IMR-90 (cell line): ENCODE measurements at places on chromosomes 11 and 22. TPM values are rescaled to one million over a fixed set of nuclear protein-coding genes. Genes with fewer than 3 reads are reported as not detected.

DNA sequence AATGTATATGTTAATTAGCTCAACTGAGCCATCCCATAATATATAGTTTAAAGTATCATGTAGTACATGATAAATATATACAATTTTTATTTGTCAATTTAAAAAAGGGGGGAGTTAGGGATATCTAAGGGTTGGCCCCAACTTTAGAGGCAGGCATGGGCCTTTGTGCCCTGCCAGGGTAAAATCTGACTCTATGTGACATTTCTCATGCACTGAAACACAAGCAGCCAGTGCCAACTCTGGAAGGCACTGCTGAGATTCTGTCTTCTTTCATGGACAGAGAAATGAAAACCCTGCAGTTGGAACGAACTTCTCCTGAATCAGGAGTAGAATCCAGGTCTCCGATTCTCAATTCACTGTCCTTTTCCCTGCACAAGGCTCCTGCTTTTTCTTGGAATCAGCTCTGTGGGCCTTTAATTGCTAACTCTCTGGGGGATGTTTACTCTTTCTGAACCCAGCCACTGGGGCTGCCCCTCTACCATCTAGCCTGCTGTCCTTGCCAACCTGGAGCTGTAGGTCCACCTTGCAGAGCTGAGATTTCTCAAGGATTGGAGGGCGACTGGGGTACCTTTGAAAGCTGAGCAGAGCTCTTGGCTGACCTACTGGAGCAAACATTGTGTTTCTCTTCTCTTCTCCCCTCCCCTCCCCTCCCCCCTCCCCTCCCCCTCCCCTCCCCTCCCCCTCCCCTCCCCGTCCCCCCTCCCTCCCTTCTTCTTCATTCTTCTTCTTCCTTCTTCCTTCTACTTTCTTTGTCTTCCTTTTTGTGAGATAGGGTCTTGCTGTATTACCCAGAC lies 26.7 kb downstream of the SLC5A1 start:
- H3K27ac ChIP-seq = no peak overlapping the region
- DNase-seq = no peak
- H3K36me3 ChIP-seq = no peaks in the 10 kb centered on the region
- peaks cover 16% of the 10 kb centered on the region for H3K27me3 ChIP-seq
- no peaks in the 10 kb centered on the region for H3K4me1 ChIP-seq

- H3K27ac ChIP-seq = no peak overlapping the region
- H3K27me3 ChIP-seq = no peaks in the 10 kb centered on the region; the same call in 1 of the 2 replicates
- no peak overlapping the region for H3K4me3 ChIP-seq
These were observed 286.7 kb downstream of the MN1 start for GRCh38 chr22:27514601-27515523.

GRCh38 chr11:32288276-32288675 lies 147.1 kb downstream of the WT1 start:
- 0 out of 2 replicates have a peak, but pooled peaks cover 2% of the 10 kb centered on the region for H3K27me3 ChIP-seq
- DNase-seq = no peak
- H3K4me1 ChIP-seq = no peaks in the 10 kb centered on the region
- H3K27ac ChIP-seq = no peak overlapping the region

- peaks cover 57% of the 10 kb centered on the region for H3K4me1 ChIP-seq
- H3K27ac ChIP-seq = peak overlapping the region; percentile 94
- H3K4me3 ChIP-seq = no peak overlapping the region
- DNase-seq = peak; percentile 97
These were observed 37.6 kb downstream of the LIF start for GRCh38 chr22:30208631-30209603.

DNA sequence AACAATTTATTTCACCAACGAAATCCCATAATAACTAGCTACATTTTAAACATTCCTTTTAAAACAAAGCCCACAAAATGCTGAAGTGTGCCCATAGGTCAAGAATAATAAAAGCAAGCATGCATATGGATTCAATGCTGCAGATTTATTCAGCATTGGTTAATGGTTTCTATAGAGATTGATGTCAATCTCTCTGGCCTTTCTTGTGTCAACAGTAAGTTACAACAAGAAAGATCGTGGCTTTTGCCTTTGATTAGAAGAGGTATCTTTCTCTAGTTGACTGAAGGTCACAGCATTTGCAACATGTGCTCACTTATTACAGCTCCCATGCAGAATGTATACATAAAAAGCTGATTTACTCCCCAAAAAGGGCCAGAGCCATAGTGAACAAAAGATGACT lies 1.4 kb upstream of the SOX6 start:
- peaks cover 7% of the 10 kb centered on the region; the same call in 1 of the 2 replicates for H3K4me1 ChIP-seq
- no peak overlapping the region for H3K27ac ChIP-seq
- no peaks in the 10 kb centered on the region for H3K27me3 ChIP-seq
- no peak for DNase-seq
- no peaks in the 10 kb centered on the region for H3K36me3 ChIP-seq
- no peak overlapping the region for H3K4me3 ChIP-seq

DNA sequence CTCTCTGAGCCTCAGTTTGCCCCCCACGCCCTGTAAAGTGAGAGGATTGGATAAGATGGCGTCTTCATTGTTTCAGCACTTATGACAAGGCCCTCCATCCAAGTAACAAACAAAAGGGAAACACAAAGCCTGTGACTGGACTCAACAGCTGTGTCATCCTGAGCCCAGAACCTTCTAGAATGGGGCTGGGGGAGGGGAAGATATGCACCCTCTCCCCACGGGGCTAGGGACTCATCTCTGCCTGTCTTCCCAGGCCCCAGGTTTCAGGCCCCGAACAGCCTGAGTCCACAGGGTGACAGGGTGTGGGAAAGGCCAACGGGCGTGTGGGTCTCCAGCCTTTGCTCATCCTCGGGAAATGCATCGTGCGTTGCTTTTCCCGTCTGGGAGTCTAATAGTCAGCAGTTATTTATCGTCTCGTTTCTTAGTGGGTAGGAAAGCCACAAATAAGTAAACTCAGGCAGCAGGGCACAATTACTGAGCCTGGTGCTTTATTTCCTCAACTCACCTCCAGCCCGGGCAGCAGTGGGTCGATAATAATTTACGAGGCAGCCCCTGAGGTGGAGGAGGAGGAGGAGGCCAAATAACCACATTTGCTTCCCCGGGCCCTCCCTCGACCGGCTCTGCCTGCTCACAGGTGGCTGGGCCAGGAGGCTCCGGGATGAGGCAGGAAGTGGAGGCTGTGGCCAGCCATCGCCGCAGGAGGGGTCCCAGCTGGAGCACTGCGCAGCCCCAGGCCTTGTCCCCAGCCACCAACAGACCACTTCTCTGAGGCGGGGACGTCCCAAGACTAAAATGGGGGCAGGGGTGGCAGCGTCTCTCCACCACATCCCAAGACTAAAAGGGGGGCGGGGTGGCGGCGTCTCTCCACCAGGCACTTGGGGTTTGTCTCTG lies 54.4 kb downstream of the FLRT1 start:
- no peak overlapping the region for H3K27ac ChIP-seq
- H3K4me1 ChIP-seq = peaks cover 26% of the 10 kb centered on the region
- H3K4me3 ChIP-seq = no peak overlapping the region
- DNase-seq = no peak
- H3K36me3 ChIP-seq = no peaks in the 10 kb centered on the region

DNA sequence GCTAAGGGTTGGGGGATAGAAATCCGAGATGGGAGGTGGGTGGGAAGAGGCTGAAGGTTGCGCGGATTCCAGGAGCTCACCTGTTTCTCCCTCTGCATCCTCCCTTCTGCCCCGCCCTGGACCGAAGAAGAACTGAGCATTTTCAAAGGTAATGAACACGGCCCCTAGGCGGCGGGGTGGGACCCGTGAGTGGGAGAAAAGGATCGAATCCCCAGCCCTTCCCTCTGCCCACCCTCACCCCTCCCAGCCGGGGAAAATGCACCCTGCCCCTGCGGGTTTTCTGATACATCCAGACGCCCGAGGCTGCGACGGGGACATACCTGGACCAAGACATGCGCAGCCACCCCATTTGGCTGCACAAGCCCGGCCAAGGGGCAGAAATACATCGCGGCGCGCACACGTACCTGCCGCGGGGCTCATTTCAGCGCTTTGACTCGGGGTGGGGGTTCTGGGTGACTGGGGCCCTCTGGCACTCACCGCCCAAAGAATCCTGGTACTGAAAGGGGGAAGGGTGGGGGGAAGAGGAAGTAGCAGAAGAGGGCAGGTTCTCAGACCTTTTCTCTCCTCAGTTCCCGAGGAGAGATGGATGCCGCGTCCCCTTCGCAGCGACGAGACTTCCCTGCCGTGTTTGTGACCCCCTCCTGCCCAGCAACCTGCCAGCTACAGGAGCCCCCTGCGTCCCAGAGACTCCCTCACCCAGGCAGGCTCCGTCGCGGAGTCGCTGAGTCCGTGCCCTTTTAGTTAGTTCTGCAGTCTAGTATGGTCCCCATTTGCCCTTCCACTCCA lies 6.0 kb downstream of the VSIG2 start:
- H3K27me3 ChIP-seq = no peaks in the 10 kb centered on the region; the same call in 1 of the 2 replicates
- H3K4me3 ChIP-seq = peak overlapping the region; percentile 58
- peaks cover 10% of the 10 kb centered on the region for H3K4me1 ChIP-seq
- no peak for DNase-seq
- H3K27ac ChIP-seq = peak overlapping the region; percentile 4; the same call in 1 of the 2 replicates

DNA sequence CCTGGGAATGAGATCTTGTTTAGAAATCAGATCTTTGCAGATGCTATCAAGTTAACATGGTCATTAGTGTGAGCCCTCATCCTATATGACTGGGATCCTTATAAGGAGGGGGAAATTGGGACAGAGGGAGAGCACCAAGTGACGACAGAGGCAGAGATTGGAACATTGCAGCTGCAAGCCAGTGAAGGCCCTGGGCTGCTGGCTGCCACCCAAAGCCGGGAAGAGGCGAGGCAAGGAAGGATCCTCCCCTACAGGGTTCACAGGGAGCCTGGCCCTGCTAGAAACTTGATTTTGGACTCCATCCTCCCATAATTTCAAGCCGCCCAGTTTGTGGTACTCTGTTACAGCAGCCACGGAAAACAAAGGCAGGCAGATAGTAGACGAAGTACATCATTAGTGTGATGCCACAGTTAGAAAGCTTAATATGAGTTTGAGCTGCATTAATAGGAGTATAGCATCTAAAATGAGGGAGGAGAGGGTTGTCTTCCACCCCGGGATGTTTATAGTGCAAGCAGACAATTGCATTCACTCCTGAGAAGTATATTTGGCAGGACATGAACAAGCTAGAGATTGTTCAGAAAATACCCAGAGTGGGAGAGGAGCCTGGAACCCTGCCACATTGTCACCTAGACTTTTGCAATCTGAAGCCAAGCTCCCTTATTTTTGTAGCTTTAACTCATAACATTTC lies 56.8 kb upstream of the CLMP start:
- no peak overlapping the region for H3K4me3 ChIP-seq
- H3K27me3 ChIP-seq = no peaks in the 10 kb centered on the region
- no peaks in the 10 kb centered on the region for H3K36me3 ChIP-seq
- H3K27ac ChIP-seq = no peak overlapping the region
- H3K4me1 ChIP-seq = peaks cover 25% of the 10 kb centered on the region
- DNase-seq = peak; percentile 63

Gene FAM83F
- total RNA-seq = not detected in 2 replicates

DNA sequence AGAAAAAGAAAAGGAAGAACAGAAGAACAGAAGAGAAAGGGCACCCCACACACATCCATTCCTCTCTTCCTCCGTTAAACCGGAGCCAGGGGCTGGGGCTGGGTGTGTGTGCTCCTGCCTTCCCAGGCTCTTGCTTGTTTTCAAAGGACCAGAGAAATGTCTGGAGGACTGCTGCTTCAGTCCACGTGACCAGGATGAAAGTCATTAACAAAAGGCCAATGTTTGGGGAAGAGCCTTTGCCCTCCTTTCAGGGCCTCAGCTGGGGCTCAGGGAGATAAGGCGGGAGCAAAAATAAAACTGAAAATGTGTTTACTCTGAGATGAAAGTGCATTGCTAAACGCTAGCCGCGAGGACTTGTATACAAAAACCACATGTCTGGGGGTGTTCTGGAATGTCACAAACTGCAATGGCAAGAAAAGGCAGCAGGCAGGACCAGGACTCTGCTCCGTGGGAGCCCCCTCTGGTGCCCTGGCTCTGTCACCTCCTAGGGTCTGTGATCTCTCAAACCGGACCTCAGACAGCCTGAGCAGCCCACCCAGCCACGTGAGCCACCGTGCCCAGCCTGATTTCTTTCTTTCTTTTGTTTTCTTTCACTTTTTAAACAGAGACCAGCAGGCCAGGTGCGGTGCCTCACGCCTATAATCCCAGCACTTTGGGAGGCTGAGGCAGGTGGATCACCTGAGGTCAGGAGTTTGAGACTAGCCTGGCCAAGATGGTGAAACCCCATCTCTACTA lies 31.6 kb upstream of the MYH9 start:
- H3K36me3 ChIP-seq = no peaks in the 10 kb centered on the region
- peak overlapping the region; percentile 90 for H3K27ac ChIP-seq
- H3K4me1 ChIP-seq = peaks cover 28% of the 10 kb centered on the region
- H3K27me3 ChIP-seq = no peaks in the 10 kb centered on the region

Gene COPB1
- 341 and 415 TPM in 2 replicates for total RNA-seq

Gene EHF
- under 0.01 TPM in 1 of 2 replicates, not detected in the other for total RNA-seq

DNA sequence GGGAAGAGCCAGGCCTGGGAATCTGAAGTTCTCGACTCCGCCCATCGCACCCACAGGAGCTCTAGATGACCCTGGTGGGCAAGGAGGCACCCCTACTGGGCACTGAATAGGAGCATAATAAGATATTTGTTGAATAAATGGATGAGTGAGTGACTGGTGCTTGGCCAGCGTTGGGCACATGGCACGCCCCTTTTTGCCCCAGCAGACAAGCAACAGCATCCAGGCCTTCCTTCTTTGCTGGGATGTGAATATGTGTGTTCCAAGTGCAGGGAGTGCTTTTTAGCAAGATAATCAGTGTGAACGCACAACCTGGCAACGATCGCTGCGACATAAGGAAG lies 443 bp upstream of the CELF1 start:
- DNase-seq = no peak
- no peaks in the 10 kb centered on the region for H3K36me3 ChIP-seq
- peak overlapping the region; percentile 37 for H3K27ac ChIP-seq
- peaks cover 3% of the 10 kb centered on the region for H3K4me1 ChIP-seq

Gene TEX54
- total RNA-seq = not detected in 2 replicates

DNA sequence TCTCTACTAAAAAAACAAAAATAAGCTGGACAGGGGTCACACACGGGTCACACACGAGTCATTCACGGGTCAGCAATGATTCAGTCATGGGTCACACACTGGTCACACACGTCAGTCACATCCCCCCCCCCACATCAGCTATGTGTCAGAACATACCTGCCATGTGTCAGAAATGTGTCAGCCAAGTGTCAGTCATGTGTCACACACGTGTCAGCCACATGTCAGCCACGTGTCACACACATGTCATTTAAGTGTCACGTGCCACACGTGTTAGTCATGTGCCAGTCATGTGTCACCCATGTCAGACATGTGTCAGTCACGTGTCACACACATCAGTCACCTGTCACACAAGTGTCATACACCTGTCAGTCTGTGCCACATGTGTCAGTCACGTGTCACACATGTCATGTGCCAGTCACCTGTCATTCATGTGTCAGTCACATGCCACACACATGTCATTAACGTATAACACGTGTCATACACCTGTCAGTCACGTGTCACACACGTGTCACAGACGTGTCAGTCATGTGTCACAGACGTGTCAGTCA lies 28.7 kb upstream of the MMP20 start:
- H3K4me3 ChIP-seq = no peak overlapping the region
- H3K4me1 ChIP-seq = no peaks in the 10 kb centered on the region
- no peak overlapping the region for H3K27ac ChIP-seq
- no peaks in the 10 kb centered on the region for H3K36me3 ChIP-seq

GRCh38 chr11:117328375-117329010 lies 839 bp downstream of the CEP164 start:
- no peaks in the 10 kb centered on the region for H3K36me3 ChIP-seq
- no peaks in the 10 kb centered on the region for H3K27me3 ChIP-seq
- peak; percentile 58 for DNase-seq
- H3K27ac ChIP-seq = peak overlapping the region; percentile 69
